ENCODE measurements at places on chromosomes 1 and 21.

- peak; percentile 50 for DNase-seq
These were observed 8.8 kb downstream of the FCRLB start for GRCh38 chr1:161730050-161730564.

DNA sequence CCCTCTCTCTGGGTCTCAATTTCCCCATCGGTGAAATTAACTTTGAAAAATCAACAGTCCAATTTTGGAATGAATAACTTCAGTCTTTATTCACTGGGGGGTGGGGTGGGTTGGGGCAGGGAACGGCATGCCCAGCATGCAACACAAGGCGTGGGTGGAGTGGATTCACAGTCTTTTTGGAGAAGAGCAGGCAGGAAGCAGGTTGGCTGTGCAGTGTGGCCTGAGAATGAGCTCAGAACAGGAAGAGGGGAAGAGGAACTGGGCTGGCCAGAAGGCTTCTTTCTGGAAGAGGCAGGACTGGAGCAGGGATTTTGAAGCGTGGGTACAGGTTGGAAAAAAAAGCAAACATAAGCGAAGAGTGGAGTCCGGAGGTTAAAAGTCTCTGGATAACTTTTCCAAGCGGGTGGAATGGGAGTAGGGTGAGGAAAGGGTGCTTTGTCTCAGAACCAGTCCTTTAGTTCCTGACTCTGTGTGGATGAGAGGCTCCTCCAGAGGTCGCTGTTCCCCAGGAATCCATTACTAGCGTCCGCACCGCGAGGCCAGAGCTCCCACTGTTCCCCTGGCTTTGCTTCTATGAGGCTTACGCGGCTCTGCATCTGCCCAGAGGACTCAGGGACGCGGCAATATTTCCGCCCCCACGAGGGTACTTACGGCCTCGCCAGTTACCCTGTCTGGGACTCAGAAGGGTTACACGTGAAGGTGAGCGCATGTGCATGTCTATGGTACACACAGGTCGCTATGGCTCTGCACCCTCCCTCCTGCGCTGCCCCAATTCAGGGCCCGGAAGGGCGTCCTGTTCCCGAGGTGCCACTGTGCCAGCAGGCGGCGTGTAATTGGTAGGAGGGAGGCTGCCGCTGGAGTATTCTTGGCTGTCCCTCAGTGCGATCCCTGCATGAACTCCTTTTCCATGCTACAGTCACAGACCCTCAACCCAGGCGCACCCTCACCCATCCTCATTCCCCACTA lies 5.5 kb upstream of the FOXD2 start:
- DNase-seq, result peak; percentile 34

- no peak for DNase-seq
These were observed 44.8 kb downstream of the URB1 start for GRCh38 chr21:32347977-32348376.

DNA sequence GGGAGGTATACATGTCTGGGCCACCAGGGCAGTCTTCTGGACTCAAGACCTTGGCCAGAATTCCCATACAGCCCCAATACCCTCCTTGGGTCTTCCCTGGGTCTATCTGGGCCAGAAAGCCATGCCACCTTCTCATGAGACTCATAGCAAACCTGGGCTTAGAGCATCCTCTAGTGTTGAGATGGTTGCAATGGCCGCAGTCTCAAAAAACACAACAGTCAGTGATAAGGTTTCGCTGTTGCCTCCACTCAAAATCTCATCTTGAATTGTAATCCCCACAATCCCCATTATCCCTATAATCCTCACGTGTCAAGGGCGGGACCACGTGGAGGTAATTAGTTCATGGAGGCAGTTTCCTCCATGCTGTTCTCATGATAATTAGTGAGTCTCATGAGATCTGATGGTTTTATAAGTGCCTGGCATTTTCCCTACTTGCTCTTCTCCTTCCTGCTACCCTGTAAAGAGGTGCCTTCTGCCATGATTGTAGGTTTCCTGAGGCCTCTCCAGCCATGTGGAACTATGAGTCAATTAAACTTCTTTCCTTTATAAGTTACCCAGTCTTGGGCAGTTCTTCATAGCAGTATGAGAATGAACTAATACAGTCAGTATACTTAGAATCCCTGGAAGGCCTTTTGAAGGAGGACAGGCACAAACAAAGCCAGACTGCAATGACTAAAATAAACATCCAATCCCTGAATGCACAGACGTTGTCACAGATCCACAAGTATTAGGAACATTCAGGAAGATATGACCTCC lies 77.0 kb downstream of the CTH start:
- no peak for DNase-seq

- DNase-seq, result no peak
These were observed 50.6 kb downstream of the NDUFS5 start for GRCh38 chr1:39076799-39077148.

- no peak for DNase-seq
These were observed 317 bp downstream of the SPAG17 start for GRCh38 chr1:118184739-118185083.

DNA sequence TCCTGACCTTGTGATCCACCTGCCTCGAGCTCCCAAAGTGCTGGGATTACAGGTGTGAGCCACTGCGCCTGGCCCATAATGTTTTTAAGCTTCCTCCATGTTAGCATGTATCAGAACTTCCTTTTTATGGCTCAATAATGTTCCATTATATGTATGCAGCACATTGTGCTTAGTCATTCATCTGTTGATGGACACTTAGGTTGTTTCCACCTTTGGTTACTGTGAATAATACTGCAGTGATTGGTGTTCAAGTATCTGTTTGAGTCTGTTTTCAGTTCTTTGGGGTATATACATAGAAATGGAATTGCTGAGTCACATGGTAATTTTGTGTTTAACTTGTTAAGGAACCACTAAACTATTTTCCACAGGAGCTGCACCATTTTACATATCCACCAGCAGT lies 17.7 kb downstream of the CMPK1 start:
- DNase-seq, result no peak

- no peak for DNase-seq
These were observed at the start of gene FCRL1 for GRCh38 chr1:157819896-157820295. TSS of gene FCRL1 (minus strand) at chr1:157820120. CDS start at chr1:157820037, 83 bp downstream.

- DNase-seq, result no peak
These were observed 380.6 kb upstream of the NEGR1 start for GRCh38 chr1:72662918-72663317.

- DNase-seq, result no peak
These were observed 167.2 kb downstream of the FMN2 start for GRCh38 chr1:240258910-240259309.

GRCh38 chr1:51170342-51170741 lies 65.7 kb upstream of the RNF11 start:
- no peak for DNase-seq

- no peak for DNase-seq
These were observed 131.2 kb downstream of the TRABD2B start for GRCh38 chr1:47865881-47866535.

DNA sequence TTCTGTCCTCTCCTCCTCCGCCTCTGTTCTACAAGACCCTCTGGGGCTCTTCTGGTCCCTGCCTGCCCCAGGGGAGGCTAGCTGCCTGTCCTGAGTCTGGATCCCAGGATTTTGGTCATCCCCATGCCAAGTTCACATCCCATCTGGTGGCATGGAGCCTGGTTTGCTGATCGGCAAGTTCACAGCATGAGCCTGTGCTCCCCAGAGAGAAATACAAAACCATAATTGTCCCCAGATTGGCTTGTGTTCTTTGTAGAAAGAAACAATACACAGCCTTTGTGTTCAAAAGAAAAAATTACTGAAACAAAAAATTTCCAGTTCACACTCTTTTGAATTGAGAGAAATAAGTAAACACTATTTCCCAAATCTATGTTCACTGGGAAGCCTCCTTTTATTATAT lies 149.4 kb upstream of the ZC3H12A start:
- no peak for DNase-seq

- DNase-seq, result peak; percentile 40
These were observed 21.6 kb downstream of the PSEN2 start for GRCh38 chr1:226891846-226892523.

- DNase-seq, result no peak
These were observed 50.0 kb downstream of the MATN1 start for GRCh38 chr1:30673395-30673794.

- no peak for DNase-seq
These were observed 415.6 kb upstream of the KAZN start for GRCh38 chr1:14182856-14183255.

DNA sequence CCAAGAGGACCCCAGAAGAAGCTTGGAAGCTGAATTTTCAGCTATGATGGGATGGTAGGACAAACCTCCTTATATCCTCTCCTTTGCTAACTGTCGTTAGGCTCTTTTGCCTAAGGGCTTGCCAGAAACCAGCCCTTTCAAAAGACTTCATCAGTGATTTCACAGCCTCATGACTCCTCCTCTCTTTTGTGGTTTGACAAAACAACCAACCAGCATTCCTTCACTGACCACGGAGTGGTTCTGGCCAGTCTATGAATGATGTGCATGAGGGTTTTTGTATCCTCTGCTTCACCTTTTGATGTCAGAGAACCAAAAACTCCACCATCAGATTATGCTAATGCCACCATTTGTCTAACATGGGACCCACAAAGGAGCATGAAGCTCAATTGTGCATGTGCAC lies 116.9 kb upstream of the COA6 start:
- no peak for DNase-seq

- DNase-seq, result no peak
These were observed 32.6 kb downstream of the ZBED6 start for GRCh38 chr1:203828002-203828401.

DNA sequence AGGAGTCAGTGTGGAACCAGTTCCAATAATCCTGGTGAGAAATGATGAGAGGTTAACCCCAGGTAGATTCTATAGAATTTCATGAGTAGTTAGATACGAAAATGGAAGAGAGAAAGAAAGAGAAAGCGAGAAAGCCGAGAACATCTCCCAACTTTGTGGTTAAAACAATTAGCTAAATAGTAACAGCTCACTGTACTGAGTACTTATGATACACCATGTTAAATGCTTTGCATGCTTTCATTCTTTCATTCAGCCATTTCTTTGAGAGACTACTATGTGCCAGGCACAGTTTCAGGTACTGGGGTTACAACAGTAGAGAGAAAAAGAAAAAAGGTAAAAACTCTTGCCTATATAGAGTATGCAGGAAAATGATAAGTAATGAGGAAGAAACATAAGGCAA lies 109.7 kb upstream of the SYT6 start:
- DNase-seq, result no peak

DNA sequence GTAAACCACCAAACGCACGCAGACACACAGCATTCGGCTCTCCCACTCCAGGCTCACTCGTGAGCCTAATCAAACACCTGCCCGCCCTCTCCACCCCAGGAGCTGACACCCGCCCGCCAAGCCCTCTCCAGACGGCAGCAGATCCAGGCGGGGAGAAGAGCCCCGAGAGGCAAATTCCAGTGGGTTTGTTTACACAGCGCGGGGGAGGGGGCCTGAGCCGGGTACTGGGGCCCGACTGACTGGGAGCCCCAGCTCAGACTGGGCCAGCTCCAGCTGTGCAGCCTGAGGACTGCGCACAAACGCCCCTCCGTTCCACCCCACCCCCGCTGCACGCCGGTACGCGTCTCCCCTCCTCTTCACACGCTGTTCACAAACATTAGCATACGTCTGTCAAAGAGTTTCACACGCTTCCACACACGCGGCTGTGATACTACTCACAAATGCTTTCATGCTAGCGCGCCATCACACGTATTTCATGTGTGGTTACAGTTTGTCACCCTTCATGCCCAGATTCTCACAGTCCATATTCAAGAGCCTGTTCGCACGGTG lies 1.0 kb upstream of the EFNA1 start:
- no peak for DNase-seq

- no peak for DNase-seq
These were observed 206.2 kb downstream of the SMYD3 start for GRCh38 chr1:246300626-246301549.

DNA sequence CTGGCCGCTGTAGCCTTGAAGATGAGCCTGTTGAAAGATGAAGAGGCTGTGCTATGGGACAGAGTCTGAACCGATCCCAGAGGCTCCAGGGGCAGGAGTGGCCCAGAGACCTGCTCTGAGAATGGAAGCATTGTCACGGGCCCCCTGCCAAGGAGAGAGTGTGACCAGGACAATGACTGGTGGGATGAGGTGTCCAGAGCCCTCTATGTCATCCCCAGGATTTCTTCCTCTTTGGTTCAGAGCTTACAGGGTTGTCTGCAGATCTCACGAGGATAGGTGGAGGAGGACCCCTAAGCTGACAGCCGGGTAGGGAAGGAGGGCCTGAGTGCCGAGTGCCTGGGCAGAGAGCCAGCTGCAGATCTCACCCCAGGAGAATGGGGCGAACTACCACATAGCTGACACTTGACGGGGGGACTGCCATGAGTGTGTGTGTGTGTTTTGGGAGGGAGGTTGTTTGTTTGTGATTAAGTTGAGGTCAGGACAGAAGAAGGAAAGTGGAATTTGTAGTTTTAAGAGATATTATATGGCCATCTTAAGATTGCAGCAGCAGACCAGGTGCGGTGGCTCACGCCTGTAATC lies 25.4 kb downstream of the PIK3CD start:
- no peak for DNase-seq

- no peak for DNase-seq
These were observed 22.8 kb downstream of the DHRS3 start for GRCh38 chr1:12594966-12595756.

GRCh38 chr21:40620386-40621145 lies 226.4 kb downstream of the DSCAM start:
- DNase-seq, result no peak
